Gastrocnemius medialis (tissue), 4 donors: ENCODE measurements at places on chromosomes 11 and 22. TPM values are rescaled to one million over a fixed set of nuclear protein-coding genes. Genes with fewer than 3 reads are reported as not detected.

KRTAP5-10 gene
- total RNA-seq, result not detected

- DNase-seq, result no peak
Measured at GRCh38 chr22:30265823-30266444, 717 bp downstream of the OSM start.

DNA sequence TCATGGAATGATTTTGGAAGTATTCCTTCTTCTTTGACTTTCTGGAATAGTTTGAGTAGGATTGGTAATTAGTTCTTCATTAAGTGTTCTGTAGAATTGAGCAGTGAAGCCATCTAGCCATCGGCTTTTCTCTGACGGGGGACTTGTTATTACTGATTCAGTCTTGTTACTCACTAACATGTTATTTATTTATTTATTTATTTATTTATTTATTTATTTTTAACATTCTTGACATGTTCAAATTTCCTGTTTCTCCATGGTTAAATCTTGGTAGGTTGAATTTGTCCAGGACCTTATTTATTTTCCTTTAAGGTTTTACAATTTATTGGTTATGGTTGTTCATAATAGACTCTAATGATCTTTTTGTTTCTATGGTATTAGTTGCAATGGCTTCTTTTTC lies 15.2 kb upstream of the OR10Q1 start:
- no peak for DNase-seq

- no peak for DNase-seq
Measured at GRCh38 chr22:16957781-16958180, 50.2 kb downstream of the GAB4 start.

GRCh38 chr11:94576306-94576705 lies 9.1 kb downstream of the PIWIL4 start:
- DNase-seq, result no peak

GRCh38 chr11:77557553-77557952 lies 32.2 kb upstream of the AQP11 start:
- DNase-seq, result no peak

- peak; percentile 28 for DNase-seq
Measured at GRCh38 chr22:35349704-35350538, 31.0 kb upstream of the HMOX1 start.

SLC22A9 gene
- total RNA-seq, result not detected

SHANK2 gene
- total RNA-seq, result 0.40 TPM

GRCh38 chr11:15882876-15883454 lies 473.4 kb downstream of the SOX6 start:
- no peak for DNase-seq

RTN4R gene
- total RNA-seq, result 0.75 TPM

MYO7A gene
- total RNA-seq, result 1.6 TPM

DNA sequence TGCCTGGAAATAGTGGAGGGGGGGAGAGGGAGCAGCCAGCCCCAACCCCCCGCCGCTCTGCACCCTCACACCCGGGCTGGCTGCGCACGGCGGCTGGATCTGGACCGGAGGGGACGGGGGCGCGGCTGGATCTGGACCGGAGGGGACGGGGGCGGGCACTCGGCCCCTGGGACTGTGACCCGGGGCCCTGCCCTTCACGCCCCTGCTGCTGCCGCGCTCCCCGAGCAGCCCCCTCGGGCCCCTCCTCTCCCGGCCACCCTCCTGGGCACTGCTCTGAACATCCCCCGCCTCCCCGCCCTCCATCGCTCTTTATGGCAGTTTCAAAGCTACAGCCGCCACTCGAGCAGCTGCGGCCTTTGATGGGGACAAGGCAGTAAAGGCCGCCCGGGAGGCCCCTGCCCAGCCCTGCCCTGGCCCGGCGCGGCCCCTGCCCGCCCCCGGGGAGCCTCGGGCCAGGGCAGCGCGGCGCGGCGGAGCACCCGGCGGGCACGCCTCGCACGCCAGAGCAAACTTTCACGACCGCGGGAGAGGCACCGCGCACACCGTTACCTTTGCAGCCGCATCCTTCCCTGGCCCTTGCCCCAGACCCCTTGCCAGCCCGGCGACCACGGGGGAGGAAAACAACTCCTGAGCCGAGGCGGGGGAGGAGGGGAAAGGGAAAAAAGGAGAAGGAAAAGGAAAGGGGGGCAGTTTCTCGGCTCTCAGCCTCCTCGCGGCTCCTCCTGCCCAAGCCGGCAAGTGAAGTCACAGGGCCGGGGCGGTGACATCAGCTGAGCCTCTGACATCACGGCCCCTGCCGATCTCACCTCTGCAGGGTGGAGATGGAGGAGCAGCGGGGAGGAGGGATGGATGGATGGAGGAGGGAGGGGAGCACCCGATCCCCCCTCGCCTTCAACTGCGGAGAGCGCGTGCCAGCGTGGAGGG lies 13.1 kb upstream of the TCF20 start:
- DNase-seq, result no peak

NXPE2 gene
- not detected for total RNA-seq

DNA sequence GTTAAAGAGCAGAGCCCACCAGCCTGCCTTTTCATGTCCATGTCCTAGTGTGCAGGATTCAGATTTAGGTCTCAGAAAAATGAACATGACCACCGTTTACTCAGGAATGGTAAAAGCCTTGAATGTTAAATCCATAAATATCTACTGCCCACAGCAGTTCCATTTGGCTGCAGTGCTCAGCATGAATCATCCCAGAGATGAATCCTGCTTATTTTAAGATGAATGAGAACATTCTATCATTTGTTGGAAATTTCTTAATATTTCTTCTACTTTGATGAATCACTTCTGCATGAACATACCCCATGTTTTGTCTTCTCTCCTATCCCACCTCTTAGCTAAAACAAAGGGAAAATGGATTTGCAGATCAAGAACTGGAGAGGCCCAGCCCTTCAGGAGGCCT lies 47.5 kb upstream of the AQP11 start:
- no peak for DNase-seq

SLC5A12 gene
- not detected for total RNA-seq

DNA sequence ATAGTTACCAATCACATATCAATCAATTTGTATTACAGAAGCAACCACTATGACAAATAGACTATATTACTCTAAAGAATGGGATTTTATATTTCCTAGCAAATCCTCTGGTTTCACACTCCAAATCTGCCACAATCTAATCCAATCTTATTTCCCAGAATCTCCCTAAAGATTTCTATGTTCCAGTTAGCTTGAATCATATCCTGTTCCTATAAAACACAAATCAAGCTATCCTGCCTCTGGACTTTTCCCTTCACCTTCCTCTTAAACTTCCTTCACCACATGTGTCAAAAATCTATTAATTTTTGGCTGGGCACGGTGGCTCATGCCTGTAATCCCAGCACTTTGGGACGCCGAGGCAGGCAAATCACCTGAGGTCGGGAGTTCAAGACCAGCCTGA lies 50.0 kb downstream of the PIK3C2A start:
- no peak for DNase-seq

DNA sequence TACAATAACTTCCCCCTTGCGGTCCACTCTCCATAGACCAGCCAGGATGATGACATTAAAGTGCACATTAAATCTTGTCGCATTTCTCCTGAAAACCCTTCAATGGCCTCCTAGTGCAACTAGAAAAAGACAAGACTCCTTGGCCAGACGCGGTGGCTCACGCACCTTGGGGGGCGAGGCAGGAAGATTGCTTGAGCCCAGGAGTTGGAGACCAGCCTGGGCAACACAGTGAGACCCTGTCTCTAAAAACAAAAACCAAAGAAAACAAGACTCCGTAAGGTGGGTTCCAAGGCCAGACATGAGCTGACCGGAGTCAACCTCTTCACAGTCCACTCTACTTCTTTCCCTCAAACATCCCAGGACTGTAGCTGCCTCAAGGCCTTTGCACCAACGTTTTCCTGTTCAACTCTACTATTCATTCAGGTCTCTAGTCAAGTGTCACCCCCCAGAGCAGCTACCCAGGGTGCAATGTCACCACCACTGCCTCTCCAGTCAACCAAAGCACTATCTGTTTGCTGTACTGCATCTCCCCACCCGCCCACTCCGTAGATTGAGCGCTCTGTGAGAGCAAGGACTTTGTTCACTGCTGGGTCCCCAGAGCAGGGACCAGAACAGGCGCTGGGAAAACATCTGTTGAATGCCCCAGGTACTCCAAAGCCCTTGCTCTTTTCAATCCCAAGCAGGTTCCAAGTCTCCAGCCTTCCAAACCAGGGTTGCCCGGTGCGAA lies 739 bp downstream of the ZMAT5 start:
- no peak for DNase-seq

MAJIN gene
- not detected for total RNA-seq

DNA sequence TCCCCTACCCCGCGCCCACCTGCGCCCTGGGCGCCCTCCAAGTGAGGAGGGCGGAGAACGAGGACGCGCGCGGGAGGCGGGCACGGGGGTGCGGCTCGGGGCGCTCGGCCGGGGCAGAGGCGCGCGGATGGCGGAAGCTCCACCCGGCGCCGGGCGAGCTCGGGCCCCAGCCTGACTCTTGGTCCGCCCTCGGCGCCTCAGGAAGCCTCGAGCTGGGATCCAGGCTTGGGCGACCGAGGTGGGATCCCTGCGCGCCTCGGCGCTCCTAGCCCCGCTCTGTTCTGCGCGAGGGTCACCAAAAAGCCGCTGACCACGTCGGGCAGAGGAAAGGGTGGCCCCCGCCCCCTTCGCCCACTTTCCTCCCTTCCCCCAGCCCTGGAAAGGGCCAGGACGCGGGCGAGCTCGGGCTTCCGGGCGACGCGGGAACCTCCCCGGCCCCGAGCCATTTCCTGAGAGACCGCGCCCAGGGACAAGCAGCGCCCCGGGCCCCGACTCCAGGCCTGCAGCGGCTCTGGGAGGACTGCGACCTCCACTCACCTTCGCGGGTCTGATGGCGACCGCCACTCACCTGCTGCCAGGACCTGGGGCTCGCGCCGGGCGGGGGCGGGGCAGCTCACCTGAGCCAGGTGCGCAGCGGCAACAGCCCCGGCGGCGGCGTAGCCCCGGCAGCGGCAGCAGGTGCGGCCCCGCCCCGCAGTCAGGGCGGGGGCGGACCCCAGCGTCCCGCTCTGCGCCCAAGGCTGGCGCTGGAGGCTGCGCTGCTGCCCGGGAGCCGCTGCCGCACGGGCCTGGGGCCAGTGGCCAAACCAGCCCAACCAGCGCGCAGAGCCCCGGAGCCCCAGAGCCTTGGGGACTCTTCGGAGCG lies 2.2 kb upstream of the SIGIRR start:
- no peak for DNase-seq

KRTAP5-8 gene
- total RNA-seq, result 0.82 TPM

GRCh38 chr11:75706260-75706729 lies 11.3 kb upstream of the MOGAT2 start:
- peak; percentile 37 for DNase-seq

- DNase-seq, result no peak
Measured at GRCh38 chr11:18704698-18705097, 6.1 kb downstream of the TMEM86A start.

C11orf86 gene
- total RNA-seq, result not detected

DNA sequence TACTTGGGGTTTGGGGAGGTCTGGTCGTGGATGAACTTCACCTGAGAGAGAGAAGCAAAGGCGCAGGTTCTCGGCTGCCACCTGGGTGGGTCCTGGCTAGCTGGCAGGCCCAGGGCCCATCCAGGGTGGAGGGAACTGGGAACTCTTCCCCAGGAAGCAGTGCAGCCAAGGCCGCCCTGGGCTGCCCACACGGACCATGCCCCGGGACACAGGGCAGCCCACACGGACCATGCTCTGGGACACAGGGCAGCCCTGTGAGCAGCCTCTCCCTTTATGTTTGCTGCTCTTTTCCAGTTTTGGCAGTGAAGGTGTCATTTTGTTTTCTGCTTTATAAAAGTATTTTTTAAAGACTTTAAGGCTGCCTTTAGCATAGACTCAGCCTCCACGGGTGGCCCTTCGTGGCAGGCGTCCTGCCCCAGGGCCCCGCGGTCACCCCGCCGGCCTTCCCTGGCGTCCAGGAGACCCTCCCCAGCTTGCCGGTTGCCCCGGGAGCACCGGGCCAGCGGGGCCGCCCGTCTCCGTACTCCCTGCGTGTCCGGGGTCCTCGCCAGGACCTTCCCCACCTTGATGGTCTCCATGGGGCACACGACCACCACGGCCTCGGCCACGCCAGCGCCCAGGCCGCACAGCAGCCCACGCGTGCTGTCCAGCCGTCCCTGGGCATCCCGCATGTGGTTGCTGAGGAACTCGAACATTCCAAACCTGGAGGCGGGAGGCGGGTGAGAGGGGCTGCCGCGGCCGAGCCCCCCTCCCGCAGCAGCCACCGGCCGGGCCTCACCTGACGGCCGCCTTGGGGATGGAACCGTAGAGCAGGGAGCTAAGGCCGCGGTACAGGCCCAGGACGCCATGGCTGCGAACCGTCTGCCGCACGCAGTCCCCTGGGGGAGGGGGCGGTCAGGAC lies 1.1 kb downstream of the SLC25A1 start:
- no peak for DNase-seq

GRCh38 chr11:57374966-57375365 lies 6.0 kb downstream of the PRG3 start:
- no peak for DNase-seq

DNA sequence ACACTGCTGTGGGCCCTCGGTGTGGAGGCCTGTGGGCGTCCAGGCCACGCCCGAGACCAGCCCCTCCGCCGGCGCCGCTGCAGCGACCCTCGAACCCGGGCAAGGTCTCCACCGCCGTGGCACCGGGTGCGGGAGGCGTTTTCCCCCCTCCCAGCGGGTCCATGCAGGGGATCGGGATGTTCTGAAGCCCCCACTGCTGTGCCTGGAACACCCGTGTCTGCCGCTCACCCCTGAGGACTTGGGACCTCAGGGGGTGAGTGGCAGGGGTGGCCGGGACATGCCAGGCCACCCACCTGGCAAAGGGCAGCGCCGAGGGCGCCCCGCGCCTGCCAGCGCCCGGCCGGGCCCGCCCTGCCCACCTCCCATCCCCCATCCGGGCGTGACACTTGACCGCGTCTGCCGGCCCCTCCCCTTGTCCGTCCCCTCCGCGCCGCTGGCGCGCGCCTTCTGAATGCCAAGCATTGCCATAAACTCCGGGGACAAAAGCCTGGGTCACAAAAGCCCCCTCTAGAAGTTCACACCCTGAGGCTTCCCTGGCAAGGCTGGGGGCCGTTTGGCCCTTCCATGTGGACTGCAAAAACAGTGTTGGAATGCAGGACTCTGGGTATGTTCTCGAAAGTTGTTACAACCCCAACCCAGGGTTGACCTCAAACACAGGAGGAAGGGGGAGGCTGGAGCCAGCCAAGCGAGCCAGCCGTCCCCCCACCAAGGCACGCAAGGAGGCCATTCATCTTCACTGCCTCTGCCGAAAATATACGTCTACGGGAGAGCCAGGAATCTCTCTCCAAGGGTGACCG lies 819 bp upstream of the KCNQ1OT1 start:
- DNase-seq, result peak; percentile 54
